NCI-H146 (cell line): ENCODE measurements at places on chromosomes 12 and 14.

GRCh38 chr12:91883811-91884210 is 261.8 kb downstream of the BTG1 start:
- DNase-seq = no peak

- DNase-seq = no peak
Measured at GRCh38 chr12:30794020-30794419, 39.3 kb upstream of the CAPRIN2 start.

GRCh38 chr12:69107541-69107940 is 131.8 kb upstream of the CPSF6 start:
- no peak for DNase-seq

- DNase-seq = no peak
Measured at GRCh38 chr12:44738051-44738450, 138.1 kb downstream of the NELL2 start.
